ENCODE measurements at places on chromosomes 5 and 9. TPM values are rescaled to one million over a fixed set of nuclear protein-coding genes. Genes with fewer than 3 reads are reported as not detected.

DNA sequence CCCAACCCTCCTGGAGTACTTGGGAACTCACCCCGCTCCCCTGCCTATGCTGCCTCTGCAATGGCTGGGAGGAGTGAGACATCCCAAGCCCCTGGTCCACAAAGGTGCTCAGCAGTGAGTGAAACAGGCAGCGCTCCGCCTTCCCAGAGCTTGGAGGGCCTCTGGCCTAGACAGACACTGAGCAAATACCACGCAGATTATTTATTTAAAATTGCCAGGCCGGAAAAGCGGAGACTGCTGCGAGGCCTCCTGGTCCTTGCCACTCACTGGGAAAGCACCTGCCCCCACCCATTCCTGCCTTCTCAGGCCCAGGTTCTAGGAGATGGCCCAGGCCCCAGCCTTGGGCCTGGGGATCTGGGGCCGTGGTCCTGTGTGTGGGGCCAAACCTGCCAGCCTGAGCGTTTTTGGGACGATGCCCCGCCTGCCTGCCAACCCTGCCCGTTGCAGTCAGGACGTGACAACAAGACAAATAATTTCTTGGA, 17.4 kb downstream of the FGF18 start:
- no peaks in the 10 kb centered on the region for H3K27me3 ChIP-seq
- no peaks in the 10 kb centered on the region for H3K36me3 ChIP-seq
- no peak for DNase-seq
- H3K4me3 ChIP-seq = no peak overlapping the region

GRCh38 chr9:123376218-123377071, 20.4 kb downstream of the CRB2 start:
- no peaks in the 10 kb centered on the region for H3K4me1 ChIP-seq
- H3K36me3 ChIP-seq = no peaks in the 10 kb centered on the region
- no peak for DNase-seq
- H3K27me3 ChIP-seq = peaks cover 27% of the 10 kb centered on the region

GRCh38 chr9:109926421-109926869, 146.4 kb downstream of the PALM2AKAP2 start:
- H3K27me3 ChIP-seq = no peaks in the 10 kb centered on the region
- H3K27ac ChIP-seq = no peak overlapping the region
- no peak overlapping the region for H3K4me3 ChIP-seq
- DNase-seq = no peak
- peaks cover 7% of the 10 kb centered on the region for H3K4me1 ChIP-seq
- H3K36me3 ChIP-seq = no peaks in the 10 kb centered on the region

The PCDHA3 gene
- total RNA-seq = not detected

The ANKRD18A gene
- 2.2 TPM for total RNA-seq

DNA sequence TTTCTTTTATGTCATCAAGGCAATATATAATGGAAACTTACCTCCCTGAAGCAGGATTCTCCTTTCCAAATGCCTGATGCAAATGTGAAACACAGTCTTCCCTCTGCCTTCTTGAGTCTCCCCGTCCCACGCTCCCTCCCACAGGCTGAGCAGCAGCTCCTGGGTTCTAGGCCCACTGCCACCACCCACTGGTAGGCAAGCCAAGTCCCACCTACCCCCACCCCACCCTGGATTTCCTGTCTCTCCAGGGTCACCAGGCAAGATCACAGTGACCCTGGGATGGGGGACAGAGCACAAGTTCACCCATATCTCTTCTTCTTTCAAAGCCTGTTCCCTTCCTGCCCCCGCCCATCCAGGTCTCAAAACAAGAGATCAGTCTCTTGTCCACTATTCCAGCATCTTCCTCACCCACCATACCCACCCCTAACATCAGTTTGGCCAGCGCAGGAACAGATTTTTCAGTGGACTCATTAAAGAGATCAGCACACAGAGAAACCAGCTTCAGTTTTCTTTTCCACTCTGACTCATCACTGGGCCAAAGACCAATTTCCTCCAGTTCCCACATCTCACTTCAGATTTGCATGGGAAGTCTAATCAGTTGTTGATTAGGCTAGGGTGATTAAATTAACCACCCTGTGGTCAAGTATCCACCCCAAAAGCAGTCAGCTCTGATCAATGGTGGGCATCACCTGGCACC, 151.5 kb downstream of the ACTL7B start:
- no peak overlapping the region for H3K27ac ChIP-seq
- peak; percentile 40 for DNase-seq
- H3K27me3 ChIP-seq = no peaks in the 10 kb centered on the region
- no peak overlapping the region for H3K4me3 ChIP-seq
- no peaks in the 10 kb centered on the region for H3K36me3 ChIP-seq

DNA sequence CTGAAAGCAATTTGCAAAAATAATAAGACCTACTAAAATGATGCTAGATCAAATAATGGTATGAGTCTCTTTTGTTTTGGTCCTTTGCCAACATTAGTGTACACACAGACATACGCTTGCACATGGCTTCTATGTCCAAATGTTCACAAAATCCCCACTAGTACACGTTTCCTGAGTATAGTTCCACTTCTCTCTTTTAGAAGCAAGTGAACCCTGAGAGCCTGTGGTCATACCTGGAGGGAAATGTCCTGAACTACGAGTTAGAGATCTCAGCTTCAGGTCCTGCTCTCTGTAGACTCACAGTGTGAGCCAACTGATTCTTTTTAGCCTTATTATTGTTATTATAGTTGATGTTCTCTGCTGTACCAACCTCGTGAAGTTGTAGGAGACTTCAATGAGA, 47.3 kb upstream of the ACTBL2 start:
- no peaks in the 10 kb centered on the region for H3K36me3 ChIP-seq
- H3K4me1 ChIP-seq = peaks cover 6% of the 10 kb centered on the region
- no peak for DNase-seq
- no peak overlapping the region for H3K4me3 ChIP-seq
- no peak overlapping the region for H3K27ac ChIP-seq
- H3K27me3 ChIP-seq = no peaks in the 10 kb centered on the region

- no peak overlapping the region for H3K4me3 ChIP-seq
- H3K27me3 ChIP-seq = no peaks in the 10 kb centered on the region
- no peaks in the 10 kb centered on the region for H3K36me3 ChIP-seq
These were observed 197.1 kb downstream of the NR3C1 start for GRCh38 chr5:143206196-143207053.

DNA sequence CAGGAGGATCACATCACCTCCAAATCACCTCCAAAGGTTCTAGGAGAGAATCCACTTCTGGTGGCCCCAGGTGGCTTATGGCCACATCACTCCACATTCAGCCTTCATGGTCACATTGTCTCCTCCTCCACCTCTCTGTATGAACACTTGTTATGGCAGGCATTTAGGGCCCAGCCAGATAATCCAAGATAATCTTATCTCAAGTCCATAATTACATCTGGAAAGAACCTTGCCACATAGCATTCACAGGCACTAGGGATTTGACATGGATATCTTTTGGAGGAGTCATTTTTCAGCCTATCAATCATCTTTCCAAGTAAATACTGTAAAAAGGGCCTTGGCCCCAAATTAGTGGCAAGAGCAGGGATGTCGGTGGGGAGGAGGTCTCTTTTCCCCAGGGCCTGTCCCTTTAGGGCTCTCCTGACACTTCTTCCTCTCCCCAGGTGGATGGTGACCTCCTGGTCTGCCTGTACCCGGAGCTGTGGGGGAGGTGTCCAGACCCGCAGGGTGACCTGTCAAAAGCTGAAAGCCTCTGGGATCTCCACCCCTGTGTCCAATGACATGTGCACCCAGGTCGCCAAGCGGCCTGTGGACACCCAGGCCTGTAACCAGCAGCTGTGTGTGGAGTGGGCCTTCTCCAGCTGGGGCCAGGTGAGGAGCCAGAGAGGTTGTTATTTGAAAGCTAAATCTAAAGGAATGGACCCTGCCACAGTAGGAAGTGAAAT, 140.9 kb downstream of the SAXO1 start:
- no peak for DNase-seq
- H3K36me3 ChIP-seq = no peaks in the 10 kb centered on the region
- H3K4me1 ChIP-seq = peaks cover 12% of the 10 kb centered on the region

DNA sequence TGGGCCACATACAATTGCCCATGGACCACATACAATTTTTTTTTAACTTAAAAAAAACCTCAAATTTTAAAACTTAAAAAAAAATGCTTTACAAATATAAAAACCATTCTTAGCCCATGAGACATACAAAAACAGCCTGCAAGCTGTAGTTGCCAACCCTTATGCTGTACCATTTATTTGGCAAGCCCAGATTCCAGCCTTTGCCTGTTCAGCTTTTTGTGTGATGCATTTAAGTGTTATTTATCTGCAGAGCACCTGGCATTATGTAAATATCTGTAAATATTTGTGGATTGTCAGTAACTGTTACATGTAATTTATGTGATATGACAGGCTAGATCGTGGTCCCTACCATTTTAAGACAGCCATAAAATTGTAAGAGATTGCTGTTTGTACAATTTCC, 32.6 kb downstream of the HEXB start:
- no peaks in the 10 kb centered on the region for H3K4me1 ChIP-seq
- H3K27me3 ChIP-seq = no peaks in the 10 kb centered on the region
- no peak for DNase-seq
- no peak overlapping the region for H3K4me3 ChIP-seq

The OTULINL gene
- 46.4 TPM for total RNA-seq

The CERCAM gene
- 19.1 TPM for total RNA-seq

GRCh38 chr9:71920456-71921189, 9.2 kb downstream of the C9orf85 start:
- no peak for DNase-seq
- H3K4me3 ChIP-seq = no peak overlapping the region
- H3K27ac ChIP-seq = no peak overlapping the region
- H3K4me1 ChIP-seq = peaks cover 13% of the 10 kb centered on the region
- H3K27me3 ChIP-seq = no peaks in the 10 kb centered on the region

GRCh38 chr9:27532046-27532445, 2.4 kb upstream of the MOB3B start:
- H3K27me3 ChIP-seq = no peaks in the 10 kb centered on the region
- DNase-seq = no peak
- no peaks in the 10 kb centered on the region for H3K4me1 ChIP-seq
- no peak overlapping the region for H3K27ac ChIP-seq
- H3K36me3 ChIP-seq = no peaks in the 10 kb centered on the region

- H3K4me3 ChIP-seq = peak overlapping the region; percentile 18
- peaks cover 18% of the 10 kb centered on the region for H3K4me1 ChIP-seq
- no peaks in the 10 kb centered on the region for H3K36me3 ChIP-seq
These were observed 1215.9 kb downstream of the EFNA5 start for GRCh38 chr5:106454651-106455415.
